ENCODE measurements at places on chromosomes 7 and 10.

- no peak for DNase-seq
Observed at GRCh38 chr7:41970941-41971340, 266.1 kb downstream of the GLI3 start.

GRCh38 chr10:99394761-99395386 is 35.5 kb downstream of the GOT1 start:
- no peak for DNase-seq

DNA sequence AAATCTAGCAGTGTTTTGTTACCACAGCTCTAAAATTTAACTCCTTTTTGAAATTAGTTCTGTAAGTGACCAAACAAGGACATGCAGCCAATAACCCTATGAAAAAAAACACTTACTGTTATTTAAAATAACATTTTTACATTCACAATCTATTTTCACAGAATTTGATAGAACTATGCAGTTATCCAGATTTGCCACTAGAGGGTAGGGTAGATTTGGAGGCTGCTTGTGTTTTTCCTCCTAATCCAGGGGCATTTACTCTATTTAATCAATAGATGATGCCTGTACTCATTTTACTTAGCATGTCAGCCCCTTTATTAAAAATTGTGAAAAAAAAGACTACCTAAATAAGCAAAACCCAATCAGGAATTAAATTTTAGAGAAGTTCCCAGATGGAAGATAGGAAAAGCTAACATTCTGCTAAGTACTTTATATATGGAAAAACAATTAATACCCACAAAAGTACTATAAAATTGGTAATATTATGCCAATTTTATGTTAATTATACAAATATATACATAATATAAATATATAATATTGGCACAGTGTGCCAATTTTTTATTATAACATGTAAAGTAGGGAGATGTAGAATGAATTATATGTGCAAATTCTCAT is 18.1 kb upstream of the LIPK start:
- no peak for DNase-seq

DNA sequence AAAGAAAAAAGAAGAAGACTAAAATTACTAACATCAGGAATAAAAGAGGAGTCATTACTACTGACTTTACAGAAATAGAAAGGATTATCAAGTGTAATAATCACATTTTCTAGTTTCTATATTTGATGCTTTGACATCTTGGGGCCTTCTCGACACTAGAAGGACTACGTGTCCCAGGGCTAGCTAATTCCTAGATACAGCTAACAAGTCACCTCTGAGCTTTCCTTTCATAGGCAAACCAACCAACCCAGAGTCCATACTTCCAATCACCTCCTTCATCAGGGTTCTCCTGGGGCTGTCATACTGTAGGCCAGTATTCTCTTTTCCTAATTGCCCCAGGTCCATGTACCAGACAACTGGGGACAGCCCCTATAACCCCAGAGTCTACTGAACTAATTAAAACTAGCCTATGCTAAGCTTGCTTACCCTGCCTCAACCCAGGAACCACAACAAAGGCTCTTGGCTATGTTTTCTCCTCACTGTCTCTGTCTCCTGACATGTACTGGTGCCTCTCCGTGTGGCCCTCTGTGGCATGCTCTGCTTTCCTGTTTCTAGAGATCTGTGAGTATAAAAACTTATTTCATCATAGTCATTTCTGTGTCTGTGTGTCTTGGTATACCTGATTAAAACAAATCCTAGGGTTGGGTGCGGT is 6.7 kb upstream of the PARP12 start:
- no peak for DNase-seq

DNA sequence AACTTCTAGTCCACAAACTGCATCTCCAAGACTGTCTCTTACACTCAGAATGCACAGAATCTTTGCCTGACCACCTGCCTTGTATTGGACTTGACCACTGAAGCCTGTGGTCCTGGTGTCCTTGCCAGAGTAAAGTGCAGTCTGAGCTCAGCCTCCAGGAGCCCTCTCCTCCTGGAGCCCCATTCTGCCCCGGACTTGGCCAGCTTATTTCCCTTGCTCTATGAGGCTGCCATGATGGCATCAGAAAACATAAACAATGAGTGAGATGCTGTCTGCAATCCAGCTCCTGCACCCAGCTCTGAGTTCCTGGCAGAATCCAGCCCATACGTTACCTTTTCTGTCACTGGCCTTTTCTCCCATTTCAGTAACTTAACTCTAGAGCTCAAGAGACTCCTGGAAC is 494.6 kb downstream of the PLXNA4 start:
- no peak for DNase-seq

DNA sequence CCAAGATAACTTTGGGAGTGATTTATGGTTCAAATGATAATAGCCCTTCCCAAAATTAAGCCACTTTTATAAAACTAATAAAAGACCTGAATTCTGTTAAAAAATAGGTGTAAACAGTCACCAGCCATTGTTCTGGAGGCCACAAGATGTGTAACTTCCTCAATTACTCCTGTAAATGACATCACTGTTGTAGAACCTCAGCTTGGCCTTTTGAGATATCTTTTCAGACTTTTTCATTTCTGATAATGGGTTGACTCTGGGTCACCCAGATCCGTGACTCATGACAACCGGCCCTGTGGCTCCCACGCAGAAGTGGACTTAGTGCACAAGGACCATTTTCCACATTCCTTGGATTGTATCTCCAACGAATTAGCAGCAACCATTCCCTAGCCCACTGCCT is 106.6 kb downstream of the DKK1 start:
- no peak for DNase-seq

DNA sequence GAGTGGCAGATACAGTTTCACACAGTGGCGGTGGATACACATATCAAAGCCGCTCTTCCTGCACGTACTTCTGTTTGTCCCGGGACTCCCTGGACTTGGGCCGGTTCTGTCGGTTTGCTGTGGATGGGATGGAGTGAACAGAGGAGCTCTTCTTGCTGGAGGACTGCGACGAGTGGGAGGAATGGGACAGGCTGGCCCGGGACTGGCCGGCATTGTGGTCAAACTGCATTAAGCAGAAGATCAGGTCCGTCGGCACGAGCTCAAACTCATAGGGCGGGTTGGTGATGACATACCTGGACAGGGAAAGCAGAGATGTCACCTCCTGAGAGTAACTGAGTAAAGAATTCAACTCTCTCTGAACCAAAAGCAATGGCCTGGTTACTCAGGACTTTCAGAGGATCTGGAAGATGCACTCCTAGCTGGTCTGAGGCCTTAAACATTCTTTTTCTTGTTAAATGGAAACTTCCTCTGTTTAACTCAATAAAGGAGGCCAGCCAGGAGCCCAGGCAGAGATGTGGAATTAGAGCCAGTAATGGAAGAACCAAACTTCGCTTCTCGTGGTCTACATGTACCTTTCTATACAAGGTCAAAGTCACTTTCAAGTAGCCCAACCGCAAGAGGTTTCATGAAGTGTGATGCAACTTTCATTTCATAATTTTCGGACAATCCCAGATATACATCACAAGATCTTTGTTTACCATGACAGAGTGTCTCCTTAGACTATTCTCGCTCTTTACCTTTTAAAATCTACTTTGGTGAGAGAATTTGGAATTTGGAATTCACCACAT is 750.2 kb downstream of the KCNMA1 start:
- no peak for DNase-seq
